ENCODE measurements at places on chromosomes 6 and 20.

DNA sequence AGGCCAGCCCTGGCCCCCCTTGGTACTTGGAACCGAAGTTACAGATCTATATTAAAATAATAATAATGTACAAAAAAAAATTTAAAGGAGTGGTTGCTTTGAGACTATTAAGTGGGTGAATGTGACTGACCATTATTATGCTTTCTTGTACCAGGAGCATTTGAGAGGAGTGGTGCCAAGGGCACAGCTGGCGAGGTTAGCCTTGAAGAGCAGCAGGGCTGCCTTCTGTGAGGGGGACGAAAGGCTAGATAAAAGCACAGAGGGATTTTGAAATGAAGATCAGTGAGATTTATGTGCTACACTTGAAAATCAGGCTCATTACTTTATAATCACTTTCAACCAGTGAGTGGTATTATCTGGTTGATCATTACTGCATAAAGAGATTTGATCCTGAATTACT, 48.6 kb downstream of the FIG4 start:
- DNase-seq = no peak

DNA sequence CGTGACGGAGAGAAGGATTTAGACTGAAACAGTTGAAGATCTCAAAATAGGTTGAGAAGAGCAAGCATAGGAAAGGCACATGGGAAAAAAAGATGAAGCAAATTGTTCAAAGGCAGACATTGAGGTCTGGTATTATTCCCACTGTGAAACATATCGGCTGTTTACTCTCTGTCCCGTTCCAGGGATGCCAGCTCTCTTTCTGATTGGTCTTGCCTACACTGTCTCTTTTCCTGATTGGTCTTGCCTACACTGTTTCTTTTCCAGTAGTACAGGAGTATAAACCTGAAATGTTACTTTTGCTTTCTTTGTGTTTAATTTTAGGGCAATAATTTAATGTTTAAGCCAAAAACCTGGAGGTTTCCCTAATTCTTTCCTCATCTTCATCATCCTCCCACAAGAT, 226.5 kb upstream of the MCHR2 start:
- no peak for DNase-seq

- DNase-seq = peak; percentile 95
These were observed 29.0 kb upstream of the GTSF1L start for GRCh38 chr20:43755851-43756250.

DNA sequence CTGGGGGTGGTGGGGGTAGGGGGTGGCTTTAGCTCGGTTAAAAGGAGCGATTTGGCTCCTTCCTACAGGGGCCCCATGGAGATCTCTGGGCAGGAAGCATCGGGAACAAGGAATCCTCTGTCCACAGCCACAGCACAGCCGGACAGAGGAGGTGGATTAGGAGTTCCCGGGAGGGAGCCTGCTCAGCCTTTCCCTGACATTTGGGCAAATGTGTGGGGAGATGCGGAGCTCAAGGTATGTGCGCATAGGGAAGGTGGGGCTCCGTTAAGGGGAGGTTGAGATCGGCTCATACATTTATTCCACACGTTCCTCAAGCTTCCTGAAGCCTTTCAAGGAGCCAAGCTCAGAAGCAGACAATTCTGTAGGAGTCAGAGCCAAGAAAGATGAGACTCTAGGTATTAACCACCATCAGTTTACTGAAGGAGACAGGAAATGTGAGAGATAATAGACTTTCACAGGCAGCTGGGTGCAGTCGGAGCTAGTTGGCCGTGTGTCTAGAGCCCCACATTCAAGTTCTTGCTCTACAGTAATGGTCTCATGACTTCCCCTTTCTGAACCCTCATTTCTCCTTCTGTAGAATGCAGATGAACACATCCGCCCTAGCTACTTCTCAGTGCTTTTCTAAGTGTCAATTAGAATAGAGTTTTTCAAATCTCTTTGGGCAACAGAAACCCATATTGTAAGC, 40.8 kb upstream of the EPB41L1 start:
- DNase-seq = no peak

DNA sequence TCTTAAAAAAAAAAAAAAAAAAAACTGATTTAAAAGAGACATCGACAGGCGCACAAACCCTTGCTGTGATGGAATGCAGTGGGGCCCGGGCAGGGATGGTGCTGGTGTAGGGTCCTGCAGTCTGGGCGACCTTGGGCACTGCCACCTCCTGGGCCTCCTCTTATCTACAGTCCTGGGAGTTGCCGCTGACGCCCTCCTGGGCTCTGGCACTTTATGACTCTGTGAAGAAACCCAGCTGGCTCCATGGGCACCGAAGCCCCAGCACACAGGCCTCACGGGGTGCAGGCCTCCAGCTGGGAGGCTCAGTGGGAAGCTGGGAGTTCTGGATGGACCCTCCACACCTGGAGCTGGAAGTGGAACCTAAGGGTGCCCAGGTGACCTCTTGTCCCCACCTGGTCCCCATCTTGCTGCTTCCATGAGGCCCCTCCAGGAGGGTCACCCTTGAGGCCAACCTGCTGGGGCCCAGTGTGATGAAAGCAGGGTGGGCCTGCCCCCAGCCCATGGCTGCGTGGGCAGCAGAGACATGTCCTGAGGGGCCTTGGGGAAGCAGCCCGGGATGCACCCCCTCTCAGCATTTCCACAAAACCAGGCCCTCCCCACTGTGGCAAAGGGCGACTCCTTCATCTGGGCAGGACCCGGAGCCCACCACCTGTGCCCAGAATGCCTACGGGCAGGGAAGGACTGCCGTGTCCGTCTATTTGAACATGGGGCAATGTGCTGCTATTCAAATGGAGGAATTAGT, 104.9 kb downstream of the ASXL1 start:
- DNase-seq = no peak

- no peak for DNase-seq
These were observed 416.1 kb downstream of the BCKDHB start for GRCh38 chr6:80522576-80522975.

- DNase-seq = no peak
These were observed 329.5 kb upstream of the KHDRBS2 start for GRCh38 chr6:62615366-62616015.

- DNase-seq = peak; percentile 57
These were observed 10.1 kb upstream of the NHSL1 start for GRCh38 chr6:138509371-138509770.

All from ELR (cell line).